ENCODE measurements at places on chromosomes 12 and 14. TPM values are rescaled to one million over a fixed set of nuclear protein-coding genes. Genes with fewer than 3 reads are reported as not detected.

TIGAR gene
- total RNA-seq: 13.4 TPM

ASB8 gene
- total RNA-seq: 30.0 TPM

ASB2 gene
- 21.1 TPM for total RNA-seq

OAS1 gene
- total RNA-seq: 28.0 TPM

CLEC4A gene
- 1.5 TPM for total RNA-seq

- peaks cover 40% of the 10 kb centered on the region for H3K4me1 ChIP-seq
- H3K27ac ChIP-seq: peak overlapping the region; percentile 42
- no peak overlapping the region for H3K4me3 ChIP-seq
- no peak for DNase-seq
- H3K27me3 ChIP-seq: no peaks in the 10 kb centered on the region
These were observed 17.5 kb downstream of the SSH1 start for GRCh38 chr12:108839890-108840230.

DNA sequence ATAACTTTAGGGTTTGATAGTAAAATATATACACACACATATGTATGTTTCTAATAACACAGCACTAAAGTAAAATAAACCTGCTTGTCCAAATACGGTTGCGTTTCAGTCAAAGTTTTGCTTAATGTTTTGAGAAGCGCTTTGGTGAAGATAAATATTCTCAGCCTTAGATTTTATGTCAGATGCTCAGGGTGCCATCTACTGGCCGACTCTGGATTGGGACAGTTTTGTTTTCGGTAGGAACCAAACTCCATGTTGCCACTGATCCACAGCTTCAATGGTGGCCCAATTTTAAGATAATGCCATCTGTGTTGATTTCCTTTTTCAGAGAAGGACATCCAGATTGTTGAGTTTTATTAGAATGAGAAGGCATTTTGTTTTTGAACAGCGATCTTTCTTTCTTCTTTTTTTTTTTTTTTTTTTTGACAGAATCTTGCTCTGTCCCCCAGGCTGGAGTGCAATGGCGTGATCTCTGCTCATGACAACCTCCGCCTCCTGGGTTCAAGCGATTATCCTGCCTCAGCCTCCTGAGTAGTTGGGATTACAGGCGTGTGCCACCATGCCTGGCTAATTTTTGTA, 43.1 kb downstream of the LLPH start:
- no peak overlapping the region for H3K27ac ChIP-seq
- H3K36me3 ChIP-seq: no peaks in the 10 kb centered on the region
- no peak overlapping the region for H3K4me3 ChIP-seq
- H3K27me3 ChIP-seq: peaks cover 13% of the 10 kb centered on the region
- no peaks in the 10 kb centered on the region for H3K4me1 ChIP-seq
- DNase-seq: peak; percentile 83

DNA sequence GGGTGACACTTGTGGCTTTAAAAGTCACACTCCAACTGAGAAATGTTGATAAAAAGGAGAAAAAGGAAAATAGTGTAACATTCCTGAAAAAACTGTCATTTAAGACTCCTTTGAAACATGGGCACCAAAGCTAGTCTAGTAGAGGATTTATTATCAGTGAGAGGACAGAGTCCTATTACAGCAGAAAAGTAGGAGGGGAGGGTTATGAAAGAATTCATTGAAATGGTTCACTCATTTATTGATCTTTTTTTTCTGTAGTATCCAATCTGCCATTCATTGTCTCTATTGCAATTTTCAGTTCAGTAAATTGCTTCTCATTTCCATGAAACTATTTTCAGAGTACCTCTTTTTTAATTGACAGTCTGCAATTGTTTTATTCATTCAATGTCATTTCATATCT, 25.4 kb downstream of the PPM1A start:
- peaks cover 13% of the 10 kb centered on the region for H3K36me3 ChIP-seq
- no peak overlapping the region for H3K4me3 ChIP-seq
- H3K4me1 ChIP-seq: peaks cover 12% of the 10 kb centered on the region

GRCh38 chr12:24307716-24308335, 358.4 kb upstream of the SOX5 start:
- no peaks in the 10 kb centered on the region for H3K36me3 ChIP-seq
- no peak overlapping the region for H3K4me3 ChIP-seq
- H3K4me1 ChIP-seq: no peaks in the 10 kb centered on the region
- H3K27me3 ChIP-seq: no peaks in the 10 kb centered on the region
- no peak for DNase-seq

DNA sequence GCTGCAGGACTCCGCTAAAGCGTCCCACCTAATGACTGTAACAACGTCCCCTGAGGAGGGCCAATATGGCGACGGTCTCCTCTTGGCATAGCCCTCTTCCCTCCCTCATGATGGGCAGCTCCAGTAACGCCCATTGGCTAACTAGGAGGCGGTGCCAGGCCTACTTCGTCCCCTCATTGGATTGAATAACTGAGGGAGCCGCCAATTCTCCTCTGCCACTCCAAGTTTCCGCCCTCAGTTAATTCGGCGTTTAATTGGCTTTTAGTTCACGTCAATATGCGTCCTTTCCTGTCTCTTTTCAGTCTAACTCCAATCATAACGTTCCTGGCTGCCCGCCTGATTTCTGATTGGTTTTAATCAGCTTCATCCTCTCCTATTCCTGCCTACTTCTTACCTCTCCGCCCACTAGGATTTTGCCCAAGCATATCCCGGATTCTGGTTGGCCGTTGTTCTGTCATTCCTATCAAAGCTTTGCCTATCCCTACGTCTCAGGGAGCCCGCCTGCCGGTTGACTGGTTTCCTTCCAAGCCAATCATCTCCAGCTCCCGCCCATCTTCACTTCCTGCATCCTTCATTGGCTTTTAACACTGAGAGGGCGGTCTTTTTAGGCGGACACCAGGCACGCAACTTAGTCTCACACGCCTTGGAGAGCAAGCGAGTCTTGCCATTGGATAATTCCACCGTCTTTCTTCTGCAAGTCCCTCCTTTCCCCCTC, 430 bp upstream of the SP1 start:
- no peaks in the 10 kb centered on the region for H3K27me3 ChIP-seq
- peak; percentile 100 for DNase-seq
- H3K36me3 ChIP-seq: peaks cover 31% of the 10 kb centered on the region
- no peak overlapping the region for H3K4me3 ChIP-seq
- H3K27ac ChIP-seq: no peak overlapping the region

DNA sequence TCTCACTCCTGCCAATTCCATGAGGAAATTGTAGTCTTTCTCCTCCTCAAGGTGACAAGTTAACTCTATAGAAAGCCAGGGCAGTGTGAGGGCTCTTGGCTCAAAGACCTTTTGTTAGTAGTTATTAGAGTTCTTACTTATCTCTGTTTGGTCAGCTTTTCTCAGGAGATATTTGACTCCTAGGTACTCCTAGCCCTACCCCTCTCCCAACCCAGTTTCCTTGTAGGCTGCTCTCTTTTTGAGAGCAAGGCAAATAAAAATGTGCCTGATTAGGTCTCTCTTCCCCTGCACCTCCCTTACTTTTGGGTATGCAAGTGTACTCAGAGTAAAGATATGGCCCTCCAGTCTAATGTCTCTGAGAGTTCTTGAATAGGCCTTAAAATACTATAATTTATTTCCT, 23.8 kb downstream of the BTG1 start:
- peaks cover 39% of the 10 kb centered on the region for H3K36me3 ChIP-seq
- no peak overlapping the region for H3K4me3 ChIP-seq
- H3K27ac ChIP-seq: no peak overlapping the region
- peak; percentile 46 for DNase-seq
- H3K27me3 ChIP-seq: no peaks in the 10 kb centered on the region
- H3K4me1 ChIP-seq: peaks cover 43% of the 10 kb centered on the region

DNA sequence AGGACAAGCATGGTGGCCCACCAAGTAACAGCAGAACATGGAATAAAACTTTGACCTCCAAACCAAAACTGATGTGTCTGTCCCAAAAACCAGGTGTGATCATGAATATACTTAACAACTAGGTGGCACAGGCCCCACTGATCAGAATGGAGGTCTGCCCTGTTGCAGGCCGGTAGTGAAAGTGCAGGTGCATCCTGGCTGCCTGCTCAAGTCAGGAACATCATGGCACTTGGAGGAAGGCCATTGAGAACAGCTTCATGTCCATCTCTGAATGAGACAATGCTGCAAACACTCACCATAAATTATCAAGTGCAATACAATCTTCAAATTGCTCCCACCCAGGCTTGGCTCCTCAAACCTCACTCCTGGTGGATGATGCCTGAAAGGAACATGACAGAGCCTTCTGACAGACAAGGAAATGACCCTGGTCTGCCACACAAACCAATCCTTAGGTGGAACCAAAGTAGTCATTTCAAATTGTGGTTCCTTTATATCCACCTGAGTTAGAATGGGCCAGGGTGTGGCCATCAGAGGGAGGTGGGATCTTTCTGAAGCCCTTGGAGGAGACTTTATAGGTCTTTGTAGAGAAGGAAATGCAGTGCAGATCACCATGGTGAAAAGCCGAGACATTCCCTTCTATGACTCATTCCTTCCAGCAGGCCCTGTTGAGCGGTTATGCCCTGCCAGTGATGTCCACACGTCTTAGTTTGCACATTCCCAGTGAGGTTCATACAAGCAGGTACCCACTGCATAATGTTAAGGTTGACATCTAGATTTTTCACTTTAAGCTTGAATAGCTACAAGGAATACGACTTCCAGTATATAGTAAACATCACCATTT, 36.0 kb downstream of the EGLN3 start:
- H3K36me3 ChIP-seq: peaks cover 12% of the 10 kb centered on the region
- H3K27ac ChIP-seq: no peak overlapping the region
- H3K27me3 ChIP-seq: no peaks in the 10 kb centered on the region
- H3K4me1 ChIP-seq: peaks cover 3% of the 10 kb centered on the region
- H3K4me3 ChIP-seq: no peak overlapping the region

DNA sequence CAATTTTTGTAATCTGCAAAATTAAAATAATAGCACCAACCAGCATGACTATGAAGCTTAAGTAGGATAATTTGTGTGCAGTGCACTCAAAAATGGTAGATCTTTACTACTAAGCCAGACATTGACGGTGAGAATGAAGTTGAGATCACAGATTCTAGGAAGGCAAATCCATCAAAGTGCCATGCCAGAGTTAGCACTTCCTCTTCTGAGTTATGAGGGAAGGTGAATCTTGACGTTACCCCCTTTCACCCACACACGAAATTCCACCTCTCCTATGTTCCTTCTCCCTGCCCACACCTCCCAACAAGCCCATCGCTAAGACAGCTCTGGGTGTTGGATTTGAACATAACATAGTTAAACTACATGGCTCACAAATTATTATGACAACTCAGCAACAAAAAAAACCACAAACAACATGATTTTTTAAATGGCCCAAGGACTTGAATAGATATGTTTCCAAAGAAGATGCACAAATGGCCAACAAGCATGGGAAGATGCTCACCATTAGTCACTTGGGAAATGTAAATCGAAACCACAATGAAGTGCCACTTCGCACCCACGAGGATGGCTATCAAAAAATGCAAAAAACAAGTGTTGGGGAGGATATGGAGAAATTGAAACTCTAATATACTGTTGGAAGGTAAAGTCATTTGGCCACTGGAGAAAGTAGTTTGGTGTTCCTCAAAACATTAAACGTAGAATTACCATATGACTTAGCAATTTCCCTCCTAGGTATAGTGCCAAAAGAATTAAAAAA, 119.3 kb upstream of the RAP1B start:
- DNase-seq: no peak
- H3K4me1 ChIP-seq: peaks cover 23% of the 10 kb centered on the region
- H3K27me3 ChIP-seq: no peaks in the 10 kb centered on the region
- H3K4me3 ChIP-seq: no peak overlapping the region
- H3K27ac ChIP-seq: peak overlapping the region; percentile 75

DNA sequence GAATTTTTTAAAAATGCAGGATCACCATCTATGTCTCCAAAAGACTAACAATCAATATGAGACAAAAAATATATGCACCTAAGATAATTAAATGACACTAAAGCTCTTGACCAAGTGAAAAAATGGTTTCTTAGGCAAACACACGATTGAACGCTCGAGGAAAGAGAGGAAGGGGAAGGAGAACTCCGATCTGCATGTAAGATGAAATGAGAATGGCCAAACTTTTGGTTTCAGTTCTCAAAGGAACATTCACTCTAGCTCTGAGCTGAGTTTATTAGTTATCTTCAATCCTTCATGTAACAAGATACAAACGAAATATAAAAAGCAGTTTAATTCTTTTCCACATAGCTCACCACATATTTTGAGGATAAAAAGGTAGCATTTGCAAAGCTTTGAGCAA, 2.8 kb downstream of the DYRK4 start:
- peaks cover 16% of the 10 kb centered on the region for H3K4me1 ChIP-seq
- H3K4me3 ChIP-seq: peak overlapping the region; percentile 36
- peaks cover 10% of the 10 kb centered on the region for H3K36me3 ChIP-seq
